ENCODE measurements at places on chromosomes 2 and 18. TPM values are rescaled to one million over a fixed set of nuclear protein-coding genes. Genes with fewer than 3 reads are reported as not detected.

- DNase-seq, result peak; percentile 51
Measured at GRCh38 chr2:47243596-47244323, 88.7 kb upstream of the STPG4 start.

DNA sequence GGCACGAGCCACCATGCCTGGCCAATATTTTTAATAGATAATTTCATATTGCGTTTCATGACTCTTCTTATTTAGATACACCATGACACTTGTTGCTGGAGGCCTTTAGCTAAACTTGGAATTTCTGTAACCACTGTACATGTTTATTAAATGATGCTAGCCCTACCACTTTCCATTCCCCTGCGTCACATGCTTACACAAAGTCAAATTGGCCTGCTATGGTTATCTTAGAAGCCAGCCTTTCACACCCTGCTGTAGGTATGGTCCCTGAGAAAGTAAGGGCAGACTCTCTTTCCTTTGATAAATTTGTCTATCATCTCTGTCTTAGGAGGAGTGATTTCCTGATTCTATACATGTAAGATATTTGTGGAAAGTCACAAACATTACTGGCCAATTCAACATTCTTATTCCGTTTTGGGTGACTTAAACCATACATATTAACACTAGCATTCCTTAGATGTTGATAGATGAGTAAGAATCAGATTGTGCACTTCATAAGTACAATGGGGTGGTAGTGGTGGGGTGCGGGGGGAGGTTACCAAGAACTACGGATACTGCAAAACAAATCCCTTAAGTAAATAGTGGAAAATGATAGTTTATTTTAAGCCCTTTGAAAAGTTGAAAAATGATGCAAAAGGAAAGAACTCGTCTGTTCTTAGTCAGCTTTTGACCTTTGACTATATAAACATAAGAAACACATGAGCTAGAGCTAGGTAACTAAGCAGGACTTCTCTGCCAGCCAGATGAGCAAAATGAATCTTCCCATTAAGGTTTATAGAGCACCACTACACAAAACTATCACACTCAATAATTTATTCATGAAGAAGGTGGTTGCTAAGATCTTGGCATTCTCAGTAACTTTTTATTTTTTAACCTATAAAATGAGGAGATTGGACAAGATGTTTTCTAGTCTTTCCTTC is 7.9 kb upstream of the NDUFV2 start:
- peak; percentile 76 for DNase-seq

The SPTBN1 gene
- total RNA-seq, result 293 TPM

The ASPRV1 gene
- total RNA-seq, result not detected

DNA sequence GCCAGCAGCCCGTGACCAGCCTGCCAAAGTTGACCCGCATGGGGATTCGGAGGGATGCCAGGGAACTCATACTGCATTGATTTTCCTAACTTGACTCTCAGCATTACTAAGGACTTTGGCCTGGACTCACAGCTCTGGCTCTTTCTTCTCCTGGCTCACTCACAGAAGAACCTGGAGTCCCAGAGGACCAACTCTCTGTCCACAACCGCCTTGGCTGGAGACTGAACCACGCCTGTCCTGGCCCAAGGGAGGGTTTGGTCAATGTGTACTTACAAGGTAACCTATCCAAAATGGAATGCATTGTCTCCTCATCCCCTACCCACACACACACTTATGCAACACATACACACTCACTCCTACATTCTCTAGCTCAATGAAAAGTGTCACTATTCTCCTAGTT is 135.6 kb upstream of the KLHL29 start:
- peak; percentile 54 for DNase-seq

The KLHL29 gene
- 2.9 TPM for total RNA-seq

- peak; percentile 49 for DNase-seq
Measured at GRCh38 chr2:75570948-75571729, 10.4 kb upstream of the EVA1A start.

DNA sequence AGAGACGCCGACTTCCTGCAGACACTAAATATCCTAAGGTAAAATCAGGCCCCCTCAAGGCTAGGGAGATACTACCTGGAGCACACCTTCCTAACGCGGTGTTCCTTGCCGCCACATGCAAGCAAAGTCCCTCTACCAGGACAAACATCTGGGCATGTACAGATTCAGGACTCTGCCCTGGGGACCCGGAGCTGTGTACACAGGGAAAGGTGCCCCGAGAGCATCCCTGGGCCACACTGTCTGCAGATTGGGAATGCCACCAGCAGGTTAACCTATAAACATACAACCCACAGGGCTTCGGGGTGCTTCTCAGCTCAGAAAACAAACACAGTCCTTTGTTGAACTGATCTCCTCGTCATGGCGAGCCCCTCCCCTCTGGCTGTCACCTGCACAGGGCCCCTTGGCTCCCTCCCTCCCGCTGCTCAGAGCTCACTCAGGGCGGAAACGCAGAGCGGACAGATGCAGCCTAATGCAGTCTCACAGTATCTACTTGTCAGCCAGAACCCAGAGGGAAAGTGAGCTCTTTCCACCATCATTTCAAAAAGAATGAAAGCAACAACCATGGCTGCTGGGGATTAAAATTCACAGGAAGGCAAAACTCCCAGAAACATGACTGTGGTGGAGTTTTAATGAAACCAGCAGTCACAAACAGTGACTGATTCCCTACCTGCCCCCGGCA is 218.8 kb downstream of the HDAC4 start:
- DNase-seq, result no peak

The SOWAHC gene
- total RNA-seq, result 9.3 TPM

DNA sequence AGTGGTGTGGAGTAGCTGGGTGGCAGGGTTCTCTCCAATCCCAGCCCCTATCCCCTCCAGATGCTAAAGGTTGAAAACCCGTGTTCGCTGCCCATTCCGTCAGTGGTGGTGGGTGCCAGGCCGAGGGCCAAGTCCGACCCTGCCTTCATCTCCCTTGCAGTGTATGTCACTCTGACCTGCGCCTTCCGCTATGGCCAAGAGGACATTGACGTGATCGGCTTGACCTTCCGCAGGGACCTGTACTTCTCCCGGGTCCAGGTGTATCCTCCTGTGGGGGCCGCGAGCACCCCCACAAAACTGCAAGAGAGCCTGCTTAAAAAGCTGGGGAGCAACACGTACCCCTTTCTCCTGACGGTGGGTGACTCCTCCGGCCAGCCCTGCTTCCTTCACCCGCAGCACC is 12.9 kb downstream of the SAG start:
- DNase-seq, result no peak

DNA sequence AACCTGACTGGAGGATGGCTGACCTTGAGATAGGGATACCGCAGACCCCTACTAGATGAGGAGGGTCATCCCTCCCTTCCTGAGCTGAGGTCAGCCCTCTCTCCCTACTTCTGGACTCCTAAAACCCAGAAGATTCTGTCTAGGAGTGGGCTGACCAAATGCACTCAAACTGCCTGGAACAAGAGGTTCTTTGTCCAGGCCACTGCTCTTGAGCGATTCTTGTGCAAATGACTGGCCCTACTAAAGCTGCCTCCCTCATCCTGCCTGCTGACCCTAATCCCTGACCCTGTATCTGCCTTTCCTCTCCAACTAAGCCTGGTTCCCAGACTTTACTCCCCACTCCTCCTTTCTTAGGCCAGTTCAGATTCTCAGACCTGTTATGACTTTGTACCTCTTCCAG is 56.2 kb downstream of the EFR3B start:
- DNase-seq, result no peak

DNA sequence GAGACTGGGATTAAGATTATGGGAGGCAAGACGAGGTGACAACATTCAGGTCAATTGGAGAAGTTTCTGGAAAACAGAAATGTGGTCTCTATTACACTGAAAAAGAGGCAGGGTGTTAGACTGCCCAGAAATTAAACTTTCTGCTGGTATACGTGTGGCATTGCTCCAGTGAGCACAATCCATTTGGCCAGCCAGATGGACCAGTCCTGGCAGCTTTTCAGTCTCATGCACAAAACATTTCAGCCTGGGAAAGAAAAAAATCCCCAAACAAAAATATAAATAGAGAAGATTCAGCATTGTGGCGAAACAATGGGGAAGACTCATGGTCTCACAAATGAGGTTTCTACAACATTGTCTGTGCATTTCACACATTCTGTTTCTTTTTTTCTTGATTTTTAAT is 113.9 kb downstream of the HNMT start:
- no peak for DNase-seq

DNA sequence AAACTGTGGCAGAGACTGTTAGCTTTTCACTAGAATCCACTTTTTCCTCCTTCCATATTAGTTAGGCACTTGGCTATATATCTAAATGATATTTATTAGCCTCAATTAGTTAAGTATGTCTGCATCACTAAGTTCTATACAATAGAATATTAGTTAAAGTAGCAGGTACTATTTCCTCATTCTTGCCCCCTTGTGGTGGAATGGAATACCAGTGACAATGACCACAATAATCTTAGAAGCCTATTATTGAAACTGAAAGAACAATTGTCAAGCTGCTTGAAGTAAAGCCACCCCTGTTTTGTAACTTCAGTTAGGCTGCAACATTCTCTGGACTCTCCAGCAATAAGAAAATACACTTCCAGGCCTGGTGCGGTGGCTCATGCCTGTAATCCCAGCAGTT is 476.3 kb upstream of the VWC2L start:
- DNase-seq, result peak; percentile 35

The CCDC74A gene
- 15.1 TPM for total RNA-seq

DNA sequence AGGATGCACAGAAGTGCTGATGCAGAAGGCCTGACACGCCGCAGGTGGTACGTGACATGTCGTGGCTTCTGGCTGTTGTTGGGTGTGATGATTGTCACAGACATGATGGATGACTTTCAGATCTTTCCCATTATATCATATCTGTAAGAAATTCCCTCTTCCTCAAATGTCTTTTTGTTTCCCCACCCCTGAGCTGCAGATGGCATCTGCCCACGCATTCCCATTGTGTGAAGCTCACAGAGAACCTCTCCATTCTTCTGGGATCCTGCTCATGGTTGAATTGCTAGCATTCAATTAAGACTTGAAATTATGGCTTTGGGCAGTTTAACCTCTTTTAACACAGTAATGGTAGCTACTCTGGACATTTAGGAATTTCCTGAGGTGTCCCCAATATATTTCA is 28.3 kb upstream of the EPHA4 start:
- no peak for DNase-seq

DNA sequence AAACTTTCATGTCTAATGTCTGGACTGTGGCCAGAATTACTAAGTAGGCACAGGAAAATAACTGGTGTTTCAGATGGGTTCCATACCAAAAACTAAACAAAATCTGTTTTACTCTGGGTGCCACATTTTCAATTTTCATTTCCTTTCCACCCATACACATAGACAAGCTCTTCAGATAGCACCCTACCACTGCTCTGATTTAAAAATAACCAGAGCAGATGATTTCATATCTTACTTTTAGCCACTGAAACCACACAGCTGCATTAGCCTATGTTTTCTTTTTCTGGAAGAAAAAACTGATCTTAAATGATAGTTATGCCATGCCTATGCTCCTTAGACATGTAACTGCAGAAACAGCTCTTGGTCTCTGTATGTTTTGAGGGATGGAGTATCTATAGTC is 647.6 kb downstream of the CPS1 start:
- no peak for DNase-seq

GRCh38 chr18:27959101-27959500 is 217.8 kb downstream of the CDH2 start:
- DNase-seq, result no peak

DNA sequence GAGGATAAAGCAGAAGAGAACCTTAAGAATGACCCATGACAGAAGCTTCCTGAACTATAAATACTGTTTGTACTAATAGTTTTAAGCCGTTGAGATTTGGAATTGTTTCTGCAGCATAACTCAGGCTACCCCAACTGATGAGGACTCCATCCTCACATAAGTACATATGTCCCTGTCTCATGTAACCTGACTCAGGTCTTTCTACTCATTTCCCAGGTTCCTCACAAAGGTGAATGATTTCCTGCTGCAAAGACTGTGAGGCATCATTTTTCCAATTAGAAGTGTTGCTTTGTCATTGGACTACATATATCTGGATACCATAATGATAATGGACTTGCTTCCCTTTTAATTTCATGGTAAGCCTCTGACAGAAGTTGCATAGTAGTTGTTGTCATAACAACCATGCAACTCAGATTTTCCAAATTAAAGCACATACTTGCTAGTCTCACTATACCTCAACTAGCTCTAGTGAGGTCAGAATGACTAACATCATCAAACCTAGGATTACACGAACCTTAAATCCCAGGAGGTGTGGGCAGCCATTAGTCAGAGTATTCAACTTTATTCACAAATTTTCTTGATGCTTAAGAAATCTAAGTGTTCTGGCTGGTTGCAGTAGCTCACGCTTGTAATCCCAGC is 38.0 kb upstream of the NEDD4L start:
- peak; percentile 62 for DNase-seq

GRCh38 chr2:156505696-156506095 is 69.5 kb downstream of the GPD2 start:
- peak; percentile 5 for DNase-seq

The RIT2 gene
- total RNA-seq, result not detected

GRCh38 chr2:207926133-207926988 is 99.0 kb downstream of the PLEKHM3 start:
- DNase-seq, result peak; percentile 80

- no peak for DNase-seq
Measured at GRCh38 chr2:729376-729861, 52.2 kb upstream of the TMEM18 start.

GRCh38 chr2:219396863-219397457 is 9.2 kb upstream of the DNPEP start:
- no peak for DNase-seq

The FHL2 gene
- 92.4 TPM for total RNA-seq

- no peak for DNase-seq
Measured at GRCh38 chr18:40577981-40578365, 1377.1 kb upstream of the PIK3C3 start.

DNA sequence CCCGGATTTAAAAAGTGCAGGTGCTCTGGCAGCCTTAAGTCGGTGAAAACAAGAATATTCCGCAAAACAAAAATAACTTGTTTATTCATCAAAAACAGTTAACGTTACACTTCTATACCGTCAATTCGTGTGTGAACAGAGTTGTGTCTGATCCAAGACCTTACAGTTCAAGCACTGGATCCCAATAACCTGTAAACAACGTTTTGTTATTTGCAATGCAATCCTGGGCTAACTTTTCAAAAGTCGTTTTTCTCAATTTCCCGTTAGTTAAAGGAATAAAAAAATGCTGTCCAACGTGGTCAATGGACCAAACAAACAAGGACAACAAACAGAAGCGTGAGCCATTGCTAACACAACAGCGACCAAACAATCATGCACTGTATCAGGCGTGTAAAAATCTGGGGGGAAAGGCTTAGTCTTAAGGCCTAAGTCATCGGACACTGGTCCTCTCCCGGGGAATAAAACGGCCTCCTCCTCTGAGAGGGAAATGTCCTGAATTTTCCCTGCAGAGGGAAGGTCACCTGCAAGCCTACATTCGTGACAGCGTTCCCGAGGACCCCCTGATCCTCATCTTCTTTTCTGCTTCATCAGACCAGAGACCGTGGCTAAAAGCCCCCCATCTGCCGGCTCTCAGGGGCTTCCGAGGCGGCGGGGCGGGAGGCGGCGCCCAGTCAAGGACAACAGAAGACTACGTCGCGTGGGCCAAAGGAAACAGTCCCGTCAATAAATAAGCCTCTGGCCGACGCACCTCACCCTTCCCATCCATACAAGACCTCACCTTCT is 490 bp downstream of the NDUFS1 start:
- DNase-seq, result peak; percentile 35

The LIPG gene
- total RNA-seq, result 3.2 TPM

The UBR3 gene
- 29.2 TPM for total RNA-seq

All from fibroblast of the aortic adventitia (primary cell).